ENCODE measurements at places on chromosomes 1 and 21.

DNA sequence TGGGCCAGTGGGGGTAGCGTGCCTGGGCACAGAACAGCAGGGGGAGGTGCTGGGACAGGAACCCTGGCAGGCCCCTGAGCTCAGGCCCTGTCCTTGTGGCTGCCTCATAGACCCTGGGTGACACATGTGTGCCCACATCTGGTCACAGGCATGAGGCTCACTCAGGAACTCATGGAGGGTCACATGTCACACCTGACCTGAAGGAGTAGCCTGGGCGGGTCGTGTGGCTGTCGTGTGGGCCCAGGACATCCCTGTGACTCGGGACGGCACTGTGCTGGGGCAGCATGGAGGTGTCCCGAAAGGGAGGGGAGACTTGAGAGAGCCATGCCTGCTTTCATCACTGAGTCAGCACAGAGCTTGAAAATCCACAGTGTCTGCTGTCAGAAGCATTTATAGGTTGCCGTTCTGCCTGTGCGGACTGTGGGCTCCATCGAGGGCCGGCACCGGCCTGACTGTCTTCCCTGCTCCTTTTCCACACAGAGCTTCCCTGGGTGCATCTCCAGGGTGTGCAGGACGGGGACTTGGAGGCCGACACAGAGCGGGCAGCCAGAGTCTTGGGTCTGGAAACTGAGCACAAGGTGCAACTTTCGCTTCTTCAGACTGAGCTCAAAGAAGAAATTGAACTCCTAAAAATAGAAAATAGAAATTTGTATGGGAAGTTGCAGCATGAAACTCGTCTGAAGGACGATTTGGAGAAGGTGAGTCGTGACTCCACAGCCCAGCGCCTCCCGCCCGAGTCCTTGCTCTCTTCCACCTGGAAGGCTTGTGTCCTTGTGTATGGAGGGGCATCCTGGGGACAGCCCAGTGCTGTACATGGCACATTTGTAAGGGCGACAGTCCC, 32.8 kb downstream of the PCNT start:
- no peak for DNase-seq

DNA sequence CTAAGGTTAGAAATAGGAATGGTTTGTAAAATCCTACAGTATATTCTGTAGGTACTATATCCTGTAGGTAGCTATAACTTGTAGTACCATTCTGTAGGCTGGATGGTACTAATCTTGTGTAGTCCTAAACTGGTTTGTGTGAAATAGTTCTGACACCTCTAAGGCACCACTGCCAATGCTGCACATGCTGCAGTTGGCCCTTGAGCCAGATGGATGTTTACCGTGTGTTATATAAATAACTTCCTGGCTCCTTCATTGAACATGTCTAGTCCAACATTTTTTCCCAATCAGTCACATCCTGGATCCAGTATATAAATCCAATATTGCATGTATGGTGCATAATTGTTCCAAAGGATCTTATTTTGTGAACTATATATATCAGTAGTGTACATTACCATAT, 89.5 kb upstream of the GNG4 start:
- DNase-seq = no peak

DNA sequence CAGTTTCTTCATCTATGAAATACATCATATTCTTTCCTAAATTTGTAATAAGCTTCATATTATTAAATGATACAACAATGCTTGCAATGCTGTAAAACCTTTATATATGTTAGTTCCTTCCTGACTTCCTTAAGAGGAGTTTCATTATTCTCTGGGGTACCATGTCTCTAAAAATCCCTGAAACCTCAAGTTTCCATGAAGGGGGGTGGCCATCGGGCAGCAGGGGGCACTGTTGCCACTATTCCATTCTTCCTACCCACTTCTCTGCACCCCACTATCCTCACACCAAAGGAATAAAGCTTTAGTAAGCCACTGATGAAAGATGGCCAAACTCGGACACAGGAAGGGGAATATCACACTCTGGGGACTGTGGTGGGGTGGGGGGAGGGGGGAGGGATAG, 9.0 kb upstream of the DMRTB1 start:
- DNase-seq = no peak

DNA sequence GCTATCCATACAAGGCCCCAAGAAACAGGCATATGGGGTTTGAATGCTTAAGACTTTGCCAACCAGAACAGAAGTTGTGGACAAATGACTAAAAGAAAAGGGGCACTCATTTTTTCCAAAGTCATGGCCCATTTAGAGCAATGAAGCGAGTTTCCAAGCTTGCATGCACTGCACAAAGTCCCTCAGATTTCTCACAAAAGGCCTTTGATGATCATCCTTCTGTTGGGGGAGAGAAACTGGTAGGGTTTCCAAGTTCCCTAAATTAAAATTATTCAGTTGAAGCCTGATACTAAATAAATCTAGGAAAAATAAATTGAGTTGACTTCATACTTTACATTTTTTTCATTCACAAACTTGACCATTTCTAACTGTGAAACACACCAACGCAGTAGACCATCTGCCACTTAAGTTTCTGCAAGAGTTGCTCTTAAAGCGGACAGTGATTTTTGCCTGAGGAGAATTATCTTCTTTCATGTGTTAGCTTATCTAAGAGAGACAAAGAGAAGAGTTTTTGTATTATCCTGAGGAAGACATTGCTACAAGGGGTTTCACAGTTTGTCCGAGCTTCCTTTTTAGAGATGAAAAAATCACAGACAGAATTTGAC, 139.2 kb downstream of the SEC16B start:
- no peak for DNase-seq

GRCh38 chr1:100053119-100053518, 79.6 kb downstream of the SASS6 start:
- DNase-seq = no peak

- no peak for DNase-seq
Observed at GRCh38 chr1:26890467-26890796, 349 bp upstream of the GPN2 start.

DNA sequence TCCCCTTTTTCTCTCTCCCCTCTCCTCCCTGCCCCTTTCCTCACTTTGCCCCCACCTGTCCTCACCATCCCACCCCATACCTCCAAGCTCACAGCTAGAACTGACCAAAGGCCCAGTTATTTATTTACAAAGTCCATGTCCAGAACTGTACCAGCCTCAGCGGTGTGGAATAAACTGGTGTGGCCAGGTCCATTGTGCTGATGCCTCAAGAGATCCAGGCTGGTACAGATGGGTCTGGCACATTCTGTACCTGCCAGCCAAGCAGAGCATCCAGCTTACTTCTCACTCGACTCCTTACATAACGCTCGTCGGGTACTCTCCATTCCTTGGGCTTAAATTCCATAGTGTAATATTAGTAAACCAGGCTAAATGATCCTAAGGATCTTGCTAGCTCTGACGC, 11.8 kb downstream of the PDZK1IP1 start:
- DNase-seq = no peak

DNA sequence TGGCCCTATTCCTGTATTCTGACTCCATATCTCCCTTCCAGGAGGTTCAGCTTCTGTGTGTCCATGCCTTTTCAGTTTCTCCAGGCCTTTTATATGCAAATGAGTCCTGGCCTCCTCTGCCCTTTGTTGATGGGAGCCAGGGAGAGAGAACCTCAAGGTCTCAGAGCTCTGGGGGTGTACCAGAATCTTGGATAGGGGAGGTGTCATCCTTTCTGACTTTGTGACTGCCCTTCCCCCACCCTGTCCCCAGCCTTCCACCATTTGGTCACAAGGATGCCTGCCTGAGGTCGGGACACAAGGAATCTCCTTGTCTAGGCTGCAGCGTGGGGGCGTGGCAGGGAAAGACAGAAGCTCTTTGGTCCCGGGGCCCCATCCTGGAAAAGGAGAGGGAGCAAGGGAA, 18.6 kb downstream of the LURAP1 start:
- no peak for DNase-seq

Data from HL-60 (cell line).